ENCODE measurements at places on chromosomes 12 and 14. TPM values are rescaled to one million over a fixed set of nuclear protein-coding genes. Genes with fewer than 3 reads are reported as not detected.
A peak's percentile ranks its signal among the peaks of the same experiment; 100 is the strongest.

GRCh38 chr12:107642240-107642639 lies 43.4 kb upstream of the PWP1 start:
- no peak overlapping the region for H3K27ac ChIP-seq
- no peaks in the 10 kb centered on the region for H3K36me3 ChIP-seq
- DNase-seq: no peak
- H3K4me1 ChIP-seq: no peaks in the 10 kb centered on the region
- H3K4me3 ChIP-seq: no peak overlapping the region

SDSL gene
- 13.4 TPM for polyA plus RNA-seq

NELL2 gene
- polyA plus RNA-seq: 0.45 TPM

- peak; percentile 90 for DNase-seq
- peak within 1 kb of the TSS; percentile 81 for H3K4me3 ChIP-seq
- H3K4me1 ChIP-seq: peaks cover 10% of the 10 kb centered on the region
- no peaks in the 10 kb centered on the region for H3K36me3 ChIP-seq
- no peaks in the 10 kb centered on the region for H3K27me3 ChIP-seq
- H3K27ac ChIP-seq: peak within 1 kb of the TSS; percentile 86
Measured at GRCh38 chr12:103840876-103841689, at the start of gene NT5DC3. TSS of gene NT5DC3 (minus strand) at chr12:103841234. CDS start at chr12:103841156, 78 bp downstream.

ACTN1 gene
- 30.8 TPM for polyA plus RNA-seq

DNA sequence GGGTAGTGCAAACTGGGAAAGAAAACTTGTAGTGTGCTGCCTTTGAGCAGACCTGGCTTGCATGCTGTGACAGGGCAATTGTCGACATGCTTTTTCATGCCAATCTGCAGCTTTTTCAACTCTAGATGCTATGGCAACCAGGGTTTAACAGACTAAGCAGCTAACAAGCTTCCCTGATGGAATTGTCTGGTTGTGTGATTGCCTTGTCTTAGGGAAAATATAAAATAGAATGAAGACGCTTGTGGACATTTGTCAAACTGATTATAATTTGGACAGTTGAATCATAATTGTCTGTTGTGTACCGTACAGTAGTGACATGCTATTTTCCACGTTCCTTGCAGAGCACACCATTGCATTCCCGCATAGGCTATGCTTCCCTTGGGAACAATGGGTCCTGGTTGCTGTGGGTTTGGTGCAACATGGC lies 113.0 kb downstream of the FOXG1 start:
- no peak overlapping the region for H3K4me3 ChIP-seq
- H3K4me1 ChIP-seq: no peaks in the 10 kb centered on the region
- no peaks in the 10 kb centered on the region for H3K36me3 ChIP-seq
- no peaks in the 10 kb centered on the region for H3K27me3 ChIP-seq

- no peak overlapping the region for H3K4me3 ChIP-seq
- DNase-seq: no peak
- no peaks in the 10 kb centered on the region for H3K4me1 ChIP-seq
- H3K27me3 ChIP-seq: 0 out of 2 replicates have a peak, but pooled peaks cover 4% of the 10 kb centered on the region
Measured at GRCh38 chr12:66074561-66074960, 56.0 kb downstream of the LLPH start.

DNA sequence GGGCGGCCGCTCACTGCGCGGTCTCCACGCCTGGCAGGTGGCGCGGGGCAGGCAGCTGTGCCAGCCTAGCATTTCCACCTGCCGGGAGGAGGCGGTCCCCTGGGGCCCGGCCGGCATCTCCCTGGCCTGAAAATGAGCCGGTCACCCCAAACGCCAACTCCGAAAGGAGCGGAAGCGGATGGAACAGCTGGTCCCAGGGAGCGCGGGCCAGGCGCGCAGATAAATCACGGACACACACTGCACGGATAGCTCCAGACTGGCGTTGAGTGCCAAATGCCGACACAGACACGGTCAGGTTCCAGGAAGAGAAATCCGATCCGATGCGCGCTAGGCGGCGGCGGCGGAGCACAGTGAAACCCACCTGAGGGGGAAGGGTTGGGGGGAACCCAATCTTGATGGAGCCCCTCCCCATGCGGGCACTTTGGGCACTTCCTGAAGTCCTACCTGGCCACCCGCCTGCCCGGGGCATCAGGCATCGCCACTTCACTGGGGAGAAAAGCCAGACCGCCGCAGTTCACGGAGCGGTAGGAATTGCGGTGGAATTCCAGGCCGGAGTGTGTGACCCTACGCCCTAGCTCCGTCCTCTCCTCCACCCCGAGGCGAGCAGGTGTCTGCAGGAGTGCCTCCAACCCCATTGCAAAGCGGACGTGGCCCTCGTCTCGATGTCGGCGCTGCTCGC lies 624 bp upstream of the PLEKHD1 start:
- H3K27ac ChIP-seq: no peak overlapping the region
- no peaks in the 10 kb centered on the region for H3K36me3 ChIP-seq
- no peak for DNase-seq
- no peak overlapping the region for H3K4me3 ChIP-seq
- H3K27me3 ChIP-seq: no peaks in the 10 kb centered on the region

GRCh38 chr12:69575346-69575745 lies 9.9 kb upstream of the CCT2 start:
- no peak for DNase-seq
- no peak overlapping the region for H3K4me3 ChIP-seq
- H3K27me3 ChIP-seq: no peaks in the 10 kb centered on the region
- no peak overlapping the region for H3K27ac ChIP-seq
- H3K4me1 ChIP-seq: no peaks in the 10 kb centered on the region

NDRG2 gene
- 67.3 TPM for polyA plus RNA-seq

PTPRO gene
- polyA plus RNA-seq: not detected

DNA sequence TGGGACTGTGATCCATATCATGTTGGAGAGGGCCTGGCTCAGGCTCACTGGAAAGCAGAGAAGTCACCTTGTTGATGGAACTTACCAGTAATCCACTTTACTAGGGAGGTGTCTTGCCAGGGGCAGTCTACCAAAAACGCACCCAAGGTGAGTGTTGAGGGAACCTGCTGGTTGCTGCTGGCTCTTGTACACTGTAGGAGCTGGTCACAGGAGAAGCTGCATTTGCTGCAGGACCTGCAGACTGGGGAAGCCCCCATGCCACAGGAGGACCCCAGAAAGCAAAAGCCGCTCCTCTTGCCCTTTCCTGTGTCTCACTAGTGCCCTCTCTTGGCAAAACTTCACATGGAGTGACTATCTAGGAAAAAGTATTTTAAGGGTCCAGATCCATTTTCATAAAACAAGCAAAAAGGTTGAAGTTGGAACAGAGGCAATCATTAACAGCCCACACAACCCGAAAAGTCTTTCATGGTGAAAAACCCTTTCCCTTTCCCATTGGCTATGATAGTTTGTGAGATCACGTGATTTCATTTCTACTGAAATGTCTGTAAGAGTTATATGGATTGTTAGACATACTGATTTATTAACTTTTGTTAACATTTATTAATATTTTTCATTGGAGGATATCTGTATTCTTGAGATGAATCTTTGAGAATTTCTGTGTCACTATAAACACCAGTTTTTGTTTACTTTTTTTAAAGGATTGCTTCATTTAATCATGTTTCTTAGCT lies 59.2 kb downstream of the RASSF8 start:
- H3K4me1 ChIP-seq: no peaks in the 10 kb centered on the region
- no peak overlapping the region for H3K27ac ChIP-seq
- H3K36me3 ChIP-seq: no peaks in the 10 kb centered on the region
- peak; percentile 15 for DNase-seq
- H3K27me3 ChIP-seq: no peaks in the 10 kb centered on the region

Measured in K562 (cell line).